ENCODE measurements at places on chromosomes 12 and 14.
A peak's percentile ranks its signal among the peaks of the same experiment; 100 is the strongest.

DNA sequence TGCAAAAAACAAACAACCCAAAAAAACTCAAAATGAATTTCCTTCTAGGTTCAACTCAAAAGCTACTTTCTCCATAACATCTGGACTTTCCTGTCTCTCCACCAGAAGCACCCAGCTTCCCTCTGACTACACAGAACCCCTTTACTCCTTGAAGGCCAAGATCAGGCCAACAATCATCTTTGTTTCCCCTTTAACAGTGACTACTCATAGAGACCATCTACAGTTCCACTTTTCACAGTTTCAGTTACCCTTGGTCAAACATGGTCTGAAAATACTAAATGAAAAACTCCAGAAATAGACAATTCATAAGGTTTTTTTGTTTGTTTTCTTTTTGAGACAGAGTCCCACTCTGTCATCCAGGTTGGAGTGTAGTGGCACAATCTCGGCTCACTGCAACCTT is 11.8 kb downstream of the GCH1 start:
- DNase-seq, result peak; percentile 83

DNA sequence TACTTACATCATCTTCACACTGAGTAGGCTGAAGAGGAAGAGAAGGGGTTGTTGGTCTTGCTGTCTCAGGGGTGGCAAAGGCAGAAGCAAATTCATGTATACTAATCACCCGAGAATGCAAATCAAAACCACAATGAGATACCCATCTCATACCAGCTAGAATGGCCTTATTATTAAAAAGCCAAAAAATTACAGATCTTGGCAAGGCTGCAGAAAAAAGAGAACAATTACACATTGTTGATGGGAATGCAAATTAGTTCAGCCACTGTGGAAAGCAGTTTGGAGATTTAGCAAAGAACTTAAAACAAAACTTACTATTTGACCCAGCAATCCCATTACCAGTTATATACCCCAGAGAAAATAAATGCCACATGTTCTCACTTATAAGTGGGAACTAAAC is 154.9 kb downstream of the SEC23A start:
- DNase-seq, result no peak

DNA sequence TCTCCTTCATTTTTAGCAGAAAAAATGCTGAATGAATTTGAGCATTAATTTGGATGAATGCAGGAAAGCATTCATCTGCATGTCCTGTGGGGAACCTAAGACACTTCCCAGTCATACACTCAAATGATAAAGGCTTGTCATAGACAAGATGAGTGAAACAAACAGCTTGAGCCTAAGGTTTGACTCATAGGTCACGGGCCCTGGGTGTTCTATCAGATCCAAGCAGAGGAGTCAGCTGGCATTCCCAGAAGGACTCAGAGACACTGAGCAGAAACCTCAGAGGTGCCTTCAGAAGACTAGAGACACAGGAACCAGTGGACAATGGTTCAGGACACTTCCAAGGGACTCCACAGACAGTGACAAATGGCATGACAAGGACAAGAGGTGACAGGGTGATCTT is 183.9 kb downstream of the NTF3 start:
- DNase-seq, result no peak

GRCh38 chr14:36174767-36175424 is 1.6 kb downstream of the PTCSC3 start:
- DNase-seq, result no peak

GRCh38 chr14:51020024-51020710 is 74.7 kb downstream of the TRIM9 start:
- DNase-seq, result no peak

All from suppressor macrophage treated with lipopolysaccharide for 1 hour (primary cell).